ENCODE measurements at places on chromosomes 7 and 10.

- no peak for DNase-seq
These were observed 26.7 kb upstream of the CROT start for GRCh38 chr7:87318741-87319140.

DNA sequence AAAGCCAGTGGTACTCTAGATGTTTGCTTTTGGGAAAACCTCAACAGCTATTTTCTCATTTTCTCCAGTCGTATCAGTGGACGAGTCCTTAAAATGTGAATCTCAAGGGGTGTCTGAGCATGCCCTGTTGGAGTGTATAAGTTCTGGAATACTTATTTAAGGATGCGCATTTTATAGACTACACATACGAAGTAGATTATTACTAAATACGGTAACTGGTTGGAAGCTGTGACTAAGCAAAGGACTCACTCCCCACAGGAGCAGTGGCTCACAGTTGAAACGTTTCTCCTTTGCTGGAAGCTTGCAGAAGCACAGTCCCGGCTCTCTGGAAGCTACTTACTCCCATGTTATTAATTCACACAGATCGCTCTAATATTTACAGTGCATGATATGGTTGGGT is 90.8 kb upstream of the DNAJB6 start:
- DNase-seq: no peak

GRCh38 chr7:151539088-151539671 is 19.5 kb upstream of the RHEB start:
- DNase-seq: no peak

DNA sequence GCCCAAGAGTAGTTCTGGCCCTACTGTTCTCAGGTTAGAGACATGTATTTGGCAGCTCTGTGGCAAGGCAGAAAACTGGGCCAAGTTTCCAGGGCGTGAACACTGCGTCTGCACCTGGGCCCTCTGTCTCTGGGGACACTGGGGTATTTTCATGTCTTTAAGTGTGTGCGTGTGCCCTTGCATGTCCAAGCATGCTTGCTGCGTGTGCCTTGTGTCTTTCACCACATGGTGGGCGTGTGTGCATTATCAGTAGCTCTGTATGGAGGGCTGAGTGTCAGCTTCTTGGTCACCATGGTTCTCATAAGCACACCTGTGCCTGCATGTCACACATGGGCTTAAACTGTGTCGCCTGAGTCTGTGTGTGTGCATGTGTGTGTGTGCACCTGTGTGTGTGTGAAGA is 69.3 kb downstream of the HIPK2 start:
- DNase-seq: no peak

DNA sequence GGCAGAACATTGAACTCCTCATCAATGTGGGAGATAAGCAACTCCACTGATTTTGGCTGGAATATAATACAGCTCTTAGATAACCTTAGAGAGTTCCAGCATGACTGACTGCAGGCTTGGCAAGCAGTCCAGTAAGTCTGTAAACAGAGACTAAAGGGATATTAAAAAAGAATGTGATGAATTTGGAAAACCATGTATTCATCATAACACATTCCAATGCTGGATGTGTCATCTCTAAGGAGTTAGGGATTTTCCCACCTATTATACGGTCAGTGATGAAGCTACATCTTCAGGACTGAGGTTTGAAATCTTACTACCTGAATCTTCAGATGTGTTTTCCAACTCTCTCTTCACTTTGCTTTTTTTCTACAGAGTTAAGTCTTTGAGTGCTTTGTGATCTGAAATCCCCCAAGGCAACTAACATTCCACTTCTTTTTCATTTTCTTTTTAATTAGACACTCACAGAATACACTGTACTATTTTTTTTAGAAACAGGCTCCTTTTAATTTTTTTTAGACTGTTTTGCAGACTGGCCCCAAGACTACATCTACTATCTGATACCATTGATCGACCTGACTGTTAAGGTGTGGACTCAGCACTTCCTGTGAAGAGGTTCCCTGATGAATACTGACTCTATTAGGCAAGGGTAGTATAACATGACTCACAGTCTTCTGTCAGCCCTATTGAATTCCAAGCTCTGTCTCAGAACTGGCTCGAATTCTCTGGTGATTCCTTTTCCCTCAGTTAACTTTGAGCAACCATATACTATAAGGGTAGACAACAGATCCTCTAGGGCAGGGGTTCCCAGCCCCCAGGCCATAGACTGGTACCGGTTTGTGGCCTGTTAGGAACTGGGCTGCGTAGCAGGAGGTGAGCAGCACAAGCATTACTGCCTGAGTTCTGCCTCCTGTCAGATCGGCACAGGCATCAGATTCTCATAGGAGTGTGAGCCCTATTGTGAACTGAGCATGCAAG is 678.2 kb downstream of the GRM8 start:
- DNase-seq: no peak

GRCh38 chr10:34996843-34997242 is 93.3 kb downstream of the CUL2 start:
- DNase-seq: no peak

DNA sequence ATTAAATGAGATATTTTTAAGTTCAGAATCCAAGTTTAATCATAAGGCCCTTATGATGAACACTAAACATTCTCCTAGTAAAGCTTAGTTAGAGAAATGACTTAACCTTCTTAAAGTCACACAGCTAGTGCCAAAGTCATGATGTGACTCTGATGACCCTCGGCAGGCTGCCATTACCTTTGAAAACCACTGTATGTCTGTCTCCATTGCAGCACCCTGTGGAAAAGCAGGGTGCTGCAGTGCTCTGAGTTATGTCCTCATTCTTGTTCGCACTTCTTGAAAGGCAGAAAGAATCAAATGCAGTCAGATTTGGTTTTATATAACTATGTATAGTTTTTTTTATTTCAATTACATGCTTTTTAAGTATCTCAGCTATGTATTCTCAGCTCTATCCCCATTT is 105.0 kb downstream of the PHTF2 start:
- DNase-seq: no peak

DNA sequence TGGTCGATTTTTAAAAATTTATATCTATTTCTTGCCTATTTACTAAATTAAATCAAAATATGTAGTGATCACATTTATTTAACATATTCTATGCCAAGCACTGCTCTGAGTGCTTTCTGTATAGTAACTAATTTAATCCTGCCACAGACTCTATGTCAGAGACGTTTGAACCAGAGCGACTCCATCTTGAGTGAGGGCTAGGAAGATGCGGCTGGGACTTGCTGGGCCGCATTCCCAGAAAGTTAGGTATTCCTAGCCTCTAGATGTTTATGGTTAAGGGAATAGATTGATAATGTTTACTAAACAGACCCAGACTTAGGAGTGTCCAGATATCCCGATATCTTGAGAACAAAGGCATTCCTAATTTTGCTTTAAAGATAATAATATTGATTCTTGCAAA is 3.2 kb upstream of the GSTO1 start:
- DNase-seq: no peak

DNA sequence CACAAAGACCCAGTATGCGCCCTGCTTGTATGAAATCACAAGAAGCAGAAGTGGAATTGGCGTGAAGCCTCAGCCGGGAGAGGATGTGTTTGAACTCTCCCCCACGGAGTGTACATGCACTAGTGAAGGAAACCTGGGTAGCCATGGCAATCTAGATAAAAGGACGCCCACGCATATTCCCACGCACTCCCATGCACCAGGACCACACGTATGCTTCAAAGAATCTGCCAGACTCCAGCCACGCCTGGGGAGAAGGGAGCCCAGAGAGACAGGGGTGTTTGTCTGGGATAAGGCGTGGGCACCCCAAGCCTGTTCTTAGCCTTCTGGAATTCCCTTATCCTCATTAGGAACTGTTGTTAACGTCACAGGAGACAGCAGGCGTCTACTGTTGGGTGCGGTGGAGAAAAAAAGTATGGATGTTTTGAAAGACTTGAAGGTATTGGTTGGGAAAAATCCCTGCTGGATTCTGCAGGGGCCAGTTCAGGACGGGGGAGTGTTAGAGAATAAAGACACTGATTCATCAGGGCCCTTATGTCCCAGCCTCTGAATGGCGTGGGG is 28.9 kb upstream of the ECHDC3 start:
- DNase-seq: no peak

GRCh38 chr7:122256046-122256445 is 48.5 kb downstream of the FEZF1 start:
- no peak for DNase-seq

DNA sequence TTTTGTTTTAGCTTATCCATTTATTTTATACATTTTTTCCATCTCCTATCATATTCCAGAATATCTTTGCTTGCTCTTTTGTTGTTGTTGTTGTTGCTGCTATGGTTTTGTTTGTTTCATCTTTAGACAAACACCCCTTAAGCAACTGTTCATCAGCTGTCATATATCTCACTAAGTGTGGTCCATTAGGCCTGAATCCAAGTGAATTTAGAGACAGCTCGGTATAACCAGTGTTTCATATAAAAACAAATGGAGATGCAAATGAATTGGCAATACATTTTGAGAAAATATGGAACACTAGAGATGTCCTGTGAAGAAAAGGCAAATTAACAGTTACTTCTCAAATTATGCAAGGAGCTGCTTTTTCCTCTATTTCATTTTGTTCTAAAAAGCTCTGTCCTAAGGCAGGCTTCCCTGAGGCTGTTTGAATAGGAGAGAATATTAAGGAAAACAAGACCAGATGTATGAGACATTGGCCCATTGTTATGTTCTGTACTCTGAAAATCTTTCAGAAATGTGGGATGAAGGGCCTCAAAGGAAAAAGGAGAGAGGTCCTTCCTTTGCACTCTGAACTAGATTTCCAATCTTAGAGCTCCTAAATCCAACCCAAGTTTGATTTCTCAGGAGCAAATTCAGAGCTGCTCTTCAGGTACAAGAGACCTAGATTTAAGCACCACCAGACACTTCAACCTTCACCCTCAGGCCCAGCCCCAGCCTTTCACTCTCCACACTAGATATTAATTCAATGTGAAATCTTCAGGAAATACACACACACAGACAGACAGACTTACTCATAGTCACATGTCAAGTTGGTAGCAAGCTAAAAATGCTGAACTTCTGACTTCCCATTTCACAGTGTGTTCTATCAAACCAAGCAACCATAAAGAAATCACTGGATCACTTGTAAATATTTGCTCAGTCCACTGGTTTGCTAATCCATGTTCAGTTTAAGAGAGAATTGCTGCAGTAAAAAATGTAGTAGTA is 5.4 kb downstream of the TFEC start:
- no peak for DNase-seq

- no peak for DNase-seq
These were observed 453 bp upstream of the GALNT17 start for GRCh38 chr7:71131256-71132126.

GRCh38 chr7:132569884-132570614 is 6.2 kb downstream of the PLXNA4 start:
- DNase-seq: no peak

DNA sequence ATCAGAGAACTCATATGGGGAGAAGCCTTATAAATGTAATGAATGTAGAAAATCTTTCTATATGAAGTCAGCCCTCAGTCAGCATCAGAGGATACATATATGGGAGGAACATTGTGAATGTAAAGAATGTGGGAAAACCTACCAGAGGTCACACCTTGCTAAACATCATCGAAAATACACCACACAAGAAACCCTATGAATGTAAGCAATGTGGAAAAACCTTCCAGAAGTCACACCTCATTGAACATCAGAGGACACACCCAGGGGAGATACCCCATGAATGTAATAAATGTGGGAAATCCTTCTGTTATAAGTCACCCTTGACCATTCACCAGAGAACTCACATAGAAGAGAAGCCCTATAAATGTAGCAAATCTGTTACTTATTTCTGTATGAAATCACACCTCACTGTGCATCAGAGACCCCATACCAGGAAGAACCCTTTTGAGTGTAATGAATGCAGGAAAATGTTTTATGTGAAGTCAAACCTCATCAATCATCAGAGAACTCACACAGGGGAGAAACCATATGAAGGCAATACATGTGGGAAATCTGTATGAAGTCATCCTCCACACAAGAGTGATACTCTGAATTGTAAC is 30.8 kb downstream of the ZNF12 start:
- no peak for DNase-seq

DNA sequence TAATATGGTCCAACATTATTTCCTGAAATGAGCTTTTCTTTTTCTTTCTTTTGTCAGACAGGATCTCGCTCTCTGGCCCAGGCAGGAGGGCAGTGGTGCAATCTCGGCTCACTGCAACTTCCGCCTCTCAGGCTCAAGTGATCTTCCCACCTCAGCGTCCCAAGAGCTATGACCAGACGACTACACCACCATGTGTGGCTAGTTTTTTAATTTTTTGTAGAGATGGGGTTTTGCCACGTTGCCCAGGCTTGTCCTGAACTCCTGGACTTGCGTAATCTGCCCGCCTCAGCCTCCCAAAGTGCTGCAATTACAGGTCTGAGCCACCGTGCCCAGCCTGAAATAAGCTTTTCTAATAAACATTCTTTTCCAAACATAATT is 48.6 kb downstream of the CUL2 start:
- no peak for DNase-seq

DNA sequence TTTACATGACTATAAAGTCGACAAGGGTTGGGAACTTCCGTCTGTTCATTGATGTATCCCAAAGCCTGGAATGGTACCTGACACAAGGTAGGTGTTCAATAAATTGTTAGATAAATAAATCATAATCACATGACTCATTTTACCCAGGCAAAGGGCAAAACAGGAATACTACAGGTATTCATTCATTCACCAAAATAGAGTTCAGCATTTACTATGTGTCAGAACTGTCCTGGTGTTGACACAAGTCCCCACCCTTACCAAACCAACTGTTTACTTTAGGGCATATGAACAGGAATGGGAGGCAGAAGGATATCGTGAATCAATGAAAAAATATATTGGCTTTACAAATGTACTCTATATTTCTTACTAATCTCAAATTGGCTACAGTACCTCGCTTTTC is 666 bp upstream of the YAE1 start:
- no peak for DNase-seq

GRCh38 chr7:121278120-121279021 is 50.4 kb upstream of the WNT16 start:
- DNase-seq: no peak

DNA sequence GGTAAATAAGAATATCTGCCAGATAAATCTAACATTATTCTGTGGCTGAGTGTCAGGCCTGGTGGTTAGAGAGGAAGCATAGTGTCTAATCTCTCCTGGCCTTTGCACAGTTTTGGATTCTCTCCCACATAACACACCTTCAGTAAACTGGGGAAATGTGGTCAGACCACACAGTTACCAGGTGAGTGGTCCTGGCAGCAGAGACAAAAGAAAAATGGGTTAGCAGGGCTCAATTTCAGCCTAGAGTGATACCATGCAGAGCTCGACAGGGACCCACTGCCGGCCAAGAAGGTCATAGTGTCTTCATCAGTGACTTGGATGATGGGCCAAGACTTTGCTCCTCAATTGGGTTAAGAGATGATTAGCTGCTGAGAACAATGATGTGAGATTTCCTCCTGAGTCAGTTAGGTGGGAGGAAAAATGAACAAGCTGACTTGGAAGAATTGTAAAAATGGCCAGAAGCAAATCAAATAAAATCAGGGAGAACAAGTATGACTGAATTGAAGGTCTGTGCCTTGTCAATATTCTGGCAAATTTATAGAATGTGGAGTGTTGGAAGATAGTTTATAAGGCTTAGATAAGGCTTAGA is 69.2 kb upstream of the EFCAB10 start:
- DNase-seq: no peak
